ENCODE measurements at places on chromosomes 16 and 17.

DNA sequence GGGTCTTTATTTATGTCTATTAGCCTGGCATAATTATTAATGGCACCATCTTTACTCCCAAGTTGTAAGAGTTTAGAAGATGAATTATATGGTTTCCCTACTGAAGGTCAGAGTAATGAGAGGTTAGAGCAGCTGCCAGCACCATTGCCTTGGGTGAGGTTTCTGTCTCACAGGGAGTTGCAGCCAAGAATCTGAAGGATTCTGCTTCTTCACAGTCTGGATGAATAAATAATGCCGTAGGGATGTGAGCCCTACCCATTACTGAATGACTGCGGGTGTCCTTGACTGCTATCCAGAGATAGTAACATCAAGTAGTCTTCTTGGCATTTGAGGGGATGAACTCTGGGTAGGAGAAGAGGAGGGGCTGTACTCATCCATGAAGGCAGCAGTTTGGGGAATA lies 52.8 kb upstream of the SMIM36 start:
- no peak for DNase-seq

GRCh38 chr17:64259426-64259825 lies 3.6 kb downstream of the TEX2 start:
- no peak for DNase-seq

GRCh38 chr16:84810518-84811273 lies 9.1 kb upstream of the CRISPLD2 start:
- DNase-seq = no peak

DNA sequence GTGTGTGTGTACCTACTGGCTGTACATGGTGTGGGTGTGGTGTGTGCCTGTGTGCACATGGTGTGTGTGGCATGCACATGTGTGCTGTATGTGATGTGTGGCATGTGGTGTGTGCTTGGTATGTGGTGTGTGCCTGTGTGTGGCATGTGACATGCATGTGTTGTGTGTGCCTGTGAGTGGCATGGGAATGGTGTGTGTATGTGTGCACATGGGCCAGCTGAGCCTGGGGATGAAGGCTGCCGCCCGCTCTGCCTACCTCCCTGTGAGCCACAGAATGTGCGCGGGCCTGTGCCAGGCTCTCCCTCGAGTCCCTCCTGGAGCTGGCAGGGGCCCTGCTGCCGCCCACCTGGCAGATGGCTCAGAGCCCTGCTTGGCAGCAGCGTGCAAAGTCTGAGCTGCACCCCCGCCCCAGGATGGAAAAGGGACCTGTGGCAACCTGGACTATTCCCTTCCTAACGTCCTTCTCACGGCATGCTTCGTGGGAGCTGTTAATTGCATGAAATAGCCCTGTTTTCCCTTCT lies 9.3 kb downstream of the PRSS27 start:
- no peak for DNase-seq

DNA sequence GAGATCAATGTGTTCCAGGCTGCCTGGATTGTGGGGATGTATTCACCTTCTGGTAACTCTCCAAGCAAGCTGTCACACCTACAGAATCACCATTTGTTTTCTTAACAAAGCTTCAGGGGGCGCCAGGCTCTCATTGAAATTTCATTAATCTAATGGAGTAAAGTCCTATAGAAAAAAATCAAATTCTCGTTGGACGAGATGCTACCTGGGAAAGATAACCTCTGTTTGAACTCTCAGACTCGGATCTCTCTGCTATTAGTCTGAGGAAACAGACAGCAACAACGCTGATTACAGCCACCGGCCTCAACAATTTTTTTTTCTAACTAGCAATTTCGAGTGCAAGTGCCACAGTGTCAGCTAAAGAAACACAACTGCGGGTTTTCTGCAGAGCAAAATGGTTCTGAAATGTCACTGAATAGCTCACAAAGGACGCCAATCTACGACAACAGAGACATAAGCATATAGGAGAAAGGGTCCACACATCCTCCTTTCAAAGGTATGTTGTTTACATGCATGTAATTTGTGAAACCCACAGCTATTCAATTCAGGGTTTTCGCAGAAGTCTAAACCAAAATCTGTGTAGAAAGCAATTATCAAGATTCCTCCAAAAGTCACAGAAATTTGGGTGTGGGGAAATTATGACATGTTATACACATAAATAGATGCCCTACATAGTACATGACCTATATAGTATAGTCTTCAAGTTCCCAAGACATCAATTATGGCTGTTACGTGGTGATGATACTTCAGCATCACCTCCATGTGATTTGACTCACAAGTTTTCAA lies 135.8 kb downstream of the SKAP1 start:
- DNase-seq = no peak

- no peak for DNase-seq
Observed at GRCh38 chr17:8012996-8013640, 10.7 kb downstream of the GUCY2D start.

- DNase-seq = no peak
Observed at GRCh38 chr17:44438636-44439035, 49.2 kb upstream of the ITGA2B start.

DNA sequence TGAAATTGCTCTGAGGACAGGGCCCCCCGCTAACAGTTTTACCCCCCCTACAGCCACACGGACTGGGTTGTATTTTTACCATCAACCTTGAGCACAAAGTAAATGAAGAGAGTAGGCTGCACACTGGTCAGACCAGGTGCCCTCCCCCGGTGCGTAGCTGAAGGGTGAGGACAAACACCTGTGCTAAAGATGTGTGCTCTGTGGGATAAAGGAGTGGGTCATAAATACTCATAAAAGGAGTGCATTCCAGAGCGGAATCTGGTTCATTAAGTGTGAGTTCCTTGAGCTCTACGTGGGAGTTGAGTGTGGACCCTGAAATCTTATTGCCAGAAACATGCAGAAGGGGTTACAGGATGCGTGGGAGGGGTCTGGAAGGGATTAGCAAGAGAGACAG lies 217.0 kb downstream of the CCDC182 start:
- DNase-seq = no peak

GRCh38 chr17:16639438-16639837 lies 14.2 kb downstream of the ZNF624 start:
- DNase-seq = no peak

GRCh38 chr16:2663553-2664546 lies 18.5 kb upstream of the KCTD5 start:
- no peak for DNase-seq

DNA sequence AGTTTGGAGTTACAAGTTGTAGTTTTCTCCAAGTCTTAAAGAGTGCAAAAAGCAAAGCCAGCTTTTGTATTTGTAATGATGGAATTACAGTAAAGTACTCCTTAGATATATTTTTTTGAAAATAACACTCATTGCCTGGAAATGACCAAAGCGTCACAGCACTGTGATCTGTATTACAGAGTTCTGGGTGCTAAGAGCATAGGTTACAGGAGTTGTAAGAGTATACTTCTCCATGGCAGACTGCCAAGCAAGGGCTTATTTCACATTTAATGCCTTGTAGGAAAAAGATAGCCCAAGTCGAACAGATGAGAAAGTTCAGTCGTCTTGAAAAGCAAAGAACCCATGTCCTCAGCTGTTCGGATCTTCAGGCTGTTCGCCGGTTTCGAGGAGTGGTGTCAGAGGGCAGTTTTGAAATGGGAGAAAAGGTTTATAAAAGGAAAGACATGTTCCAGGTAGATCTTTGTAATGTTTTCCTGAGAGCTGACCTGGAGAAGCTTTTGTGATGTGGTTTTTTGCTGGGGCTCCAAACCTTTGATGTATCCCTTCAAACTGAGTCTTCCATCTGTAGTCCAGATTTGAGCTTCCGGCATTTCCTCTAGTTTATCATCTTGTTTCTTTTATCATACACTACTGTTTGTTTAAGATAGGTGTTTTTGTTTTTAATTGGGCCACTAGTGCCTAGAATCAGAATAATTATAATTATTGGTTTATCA lies 41.3 kb downstream of the ERCC4 start:
- DNase-seq = peak; percentile 48

GRCh38 chr16:62363501-62363900 lies 327.3 kb upstream of the CDH8 start:
- no peak for DNase-seq

DNA sequence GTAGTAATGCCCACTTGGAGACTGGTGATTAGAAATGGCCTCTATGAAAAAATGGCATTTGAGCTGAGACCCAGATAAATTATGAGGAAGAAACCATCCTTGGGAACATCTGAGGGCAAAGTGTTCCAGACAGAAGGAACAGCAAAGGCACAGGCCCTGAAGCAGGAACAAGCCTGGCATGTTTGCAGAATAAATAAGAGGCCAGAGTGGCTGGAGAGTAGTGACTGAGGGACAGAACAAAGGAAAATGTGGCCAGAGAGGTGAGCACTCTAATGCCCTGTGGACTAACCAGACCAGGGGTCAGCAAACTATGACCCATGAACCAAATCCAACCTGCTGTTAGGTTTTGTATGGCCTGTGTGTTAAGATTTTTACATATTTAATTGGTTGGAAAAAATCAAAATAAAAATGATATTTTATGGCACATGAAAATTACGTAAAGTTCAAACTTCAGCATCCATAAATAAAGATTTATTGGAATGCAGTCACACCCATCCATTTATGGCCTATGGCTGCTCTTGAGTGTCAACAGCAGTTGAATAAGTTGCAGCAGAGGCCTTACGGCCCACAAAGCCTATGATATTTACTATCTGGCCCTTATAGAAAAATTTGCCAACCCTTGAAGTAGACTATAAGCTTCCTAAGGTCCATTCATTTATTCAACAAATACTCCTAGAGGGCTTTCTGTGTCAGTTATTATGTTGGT lies 210.0 kb upstream of the TOX3 start:
- no peak for DNase-seq
